ENCODE measurements at places on chromosomes 4 and X.

GRCh38 chrX:105150557-105150956 is 69.9 kb downstream of the TEX13A start:
- DNase-seq, result no peak

DNA sequence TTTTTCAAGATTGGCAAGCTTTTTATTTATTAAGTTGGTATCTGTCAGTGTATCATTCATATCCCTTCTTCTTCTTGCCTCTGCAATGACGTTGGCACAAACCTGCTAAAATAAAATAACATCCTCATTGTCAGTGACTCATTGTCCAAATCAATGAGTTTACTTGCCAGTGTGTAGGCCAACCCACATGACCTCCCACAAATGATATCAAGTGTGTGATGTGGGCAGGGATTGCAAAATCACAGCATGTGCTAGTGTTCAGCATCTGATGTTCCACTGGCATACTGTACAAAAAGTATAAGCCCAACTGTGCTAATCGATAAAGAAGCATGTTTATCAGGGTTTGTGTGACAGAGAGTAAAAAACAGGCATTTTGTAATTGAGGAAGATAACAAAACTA is 25.5 kb downstream of the GPAT3 start:
- no peak for DNase-seq

DNA sequence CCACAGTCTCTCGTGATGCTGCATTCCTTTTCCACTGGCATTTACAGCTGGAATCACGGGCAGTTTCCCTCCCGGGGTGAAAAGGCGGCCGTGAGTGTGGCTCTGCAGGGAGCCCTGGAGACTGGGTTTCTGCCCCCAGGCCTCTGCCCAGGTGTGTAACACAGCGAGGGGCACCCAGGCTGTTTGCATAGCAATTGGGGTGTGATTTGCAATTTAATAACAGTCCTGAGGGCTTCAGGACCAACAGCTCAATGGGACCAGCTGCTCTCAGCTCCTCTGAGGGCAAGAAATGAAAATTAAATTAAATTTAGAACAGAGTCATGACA is 99.0 kb upstream of the SHOX start:
- DNase-seq, result no peak

DNA sequence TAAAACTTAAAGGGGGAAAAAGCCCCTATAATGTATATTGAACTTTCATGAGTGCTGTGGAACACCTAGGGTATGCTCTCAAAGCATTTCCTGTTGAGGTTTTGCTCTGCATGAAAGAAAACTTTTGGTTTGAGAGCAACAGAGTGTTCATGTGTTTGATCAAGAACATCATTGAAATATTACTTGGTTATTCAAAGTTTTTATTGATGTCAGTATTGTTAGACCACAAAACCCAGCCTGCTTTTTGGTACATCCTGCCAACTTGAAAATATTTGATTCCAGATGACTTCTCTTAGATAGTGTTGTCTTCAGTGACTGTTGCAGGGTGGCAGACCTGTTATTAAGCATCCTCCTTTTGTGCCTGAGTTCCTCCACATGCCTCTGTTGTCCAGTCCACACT is 68.0 kb downstream of the N4BP2 start:
- no peak for DNase-seq

GRCh38 chr4:159014859-159015258 is 88.0 kb upstream of the RAPGEF2 start:
- DNase-seq, result no peak

DNA sequence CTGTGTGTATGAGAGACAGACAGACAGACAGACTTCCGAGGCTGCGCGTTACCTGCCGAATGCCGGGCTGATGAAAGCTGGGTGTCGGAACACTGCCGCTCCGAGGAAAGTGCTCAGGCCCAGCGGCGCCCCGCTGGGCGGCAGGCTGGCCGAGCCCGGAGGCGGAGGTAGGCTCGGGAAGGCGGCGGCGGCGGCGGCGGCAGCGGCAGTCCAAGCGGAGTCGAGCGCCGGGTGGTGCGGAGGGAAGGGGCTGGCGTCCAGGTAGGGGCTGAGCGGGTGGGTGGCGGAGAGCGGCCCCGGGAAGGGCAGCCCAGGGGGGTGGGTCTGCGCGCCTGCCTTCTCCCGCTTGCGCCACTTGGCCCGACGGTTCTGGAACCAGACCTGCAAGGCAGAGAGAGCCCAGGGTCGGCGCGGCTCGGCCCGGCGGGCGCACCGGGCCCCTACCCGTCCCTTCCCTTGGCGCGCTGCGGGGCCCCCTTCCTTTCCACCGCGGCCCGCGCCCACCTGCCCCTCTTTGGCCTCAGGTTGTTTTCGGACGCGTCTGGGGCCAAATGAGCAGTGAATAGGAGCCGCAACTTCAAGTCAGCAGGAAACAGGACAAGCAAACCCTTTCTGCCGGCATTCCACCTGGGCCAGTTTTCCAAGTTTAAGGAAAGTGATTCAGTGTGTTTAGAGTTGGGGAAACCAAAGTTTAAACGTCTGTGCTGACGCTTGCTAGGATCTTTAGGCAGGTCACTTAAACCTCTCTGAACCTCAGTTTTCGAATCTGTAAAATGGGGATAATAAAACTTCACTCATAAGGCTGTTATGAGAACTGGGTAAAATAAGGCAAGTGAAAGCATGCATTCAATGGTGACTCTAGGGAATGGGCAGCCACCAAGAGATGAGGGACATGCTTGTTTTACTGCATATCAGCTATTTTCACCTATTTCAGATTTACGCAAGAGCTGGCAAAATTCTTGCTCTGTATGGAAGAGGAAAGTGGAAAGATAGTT is 8.4 kb downstream of the ARX start:
- no peak for DNase-seq
